ENCODE measurements at places on chromosomes 13 and 19. TPM values are rescaled to one million over a fixed set of nuclear protein-coding genes. Genes with fewer than 3 reads are reported as not detected.

The STARD13 gene
- not detected for polyA plus RNA-seq

- no peak for DNase-seq
Observed at GRCh38 chr19:50819636-50820035, 4.0 kb downstream of the KLK1 start.

- no peak for DNase-seq
Observed at GRCh38 chr13:27476943-27477703, 26.8 kb upstream of the MTIF3 start.

GRCh38 chr19:40335855-40336600 lies 12.2 kb downstream of the C19orf47 start:
- no peak for DNase-seq

The CNFN gene
- not detected for polyA plus RNA-seq

The ANGPTL4 gene
- polyA plus RNA-seq, result 0.28 TPM

- no peak for DNase-seq
Observed at GRCh38 chr13:100022798-100023197, 41.2 kb downstream of the ZIC2 start.

- no peak for DNase-seq
Observed at GRCh38 chr13:27177852-27178251, 6.2 kb upstream of the USP12 start.
